ENCODE measurements at places on chromosomes 5 and 9. TPM values are rescaled to one million over a fixed set of nuclear protein-coding genes. Genes with fewer than 3 reads are reported as not detected.

- DNase-seq: peak; percentile 80
Measured at GRCh38 chr5:53362521-53362941, 117.9 kb upstream of the FST start.

- no peak for DNase-seq
Measured at GRCh38 chr5:74491586-74491985, 148.9 kb downstream of the ENC1 start.

GRCh38 chr5:62576570-62577170 lies 1.9 kb upstream of the LRRC70 start:
- no peak for DNase-seq

- DNase-seq: no peak
Measured at GRCh38 chr9:112184221-112184620, 9.1 kb upstream of the SUSD1 start.

DNA sequence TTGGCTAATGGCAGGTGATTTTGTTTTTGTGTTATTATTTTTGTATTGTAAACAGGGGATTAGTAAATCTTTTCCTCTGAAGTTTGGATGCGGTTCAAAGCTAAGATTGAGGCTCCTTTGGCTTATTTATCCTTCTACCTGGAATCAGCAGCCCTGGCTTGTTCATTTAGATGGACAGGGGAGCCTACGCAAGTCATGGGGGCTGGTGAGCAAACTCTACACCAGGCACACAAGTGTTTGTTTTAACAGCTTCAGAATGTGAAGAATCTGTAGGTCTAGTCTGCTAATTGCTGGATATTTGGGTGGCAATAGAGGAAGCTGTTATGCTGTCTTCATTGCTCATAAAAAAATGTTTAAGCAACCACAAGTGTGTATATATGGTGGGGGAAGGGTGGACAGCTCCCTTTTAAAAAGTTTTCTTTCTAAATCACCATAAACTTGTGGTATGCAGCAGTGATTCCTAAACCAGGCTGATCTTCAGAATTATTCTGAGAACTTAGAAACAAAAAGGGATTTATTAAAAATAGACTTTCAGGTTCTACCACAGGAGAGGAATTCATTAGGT lies 20.7 kb downstream of the ZNF462 start:
- DNase-seq: peak; percentile 91

- no peak for DNase-seq
Measured at GRCh38 chr5:127840198-127840524, 137.0 kb downstream of the CCDC192 start.

GRCh38 chr9:129524582-129525270 lies 96.2 kb downstream of the C9orf50 start:
- no peak for DNase-seq

DNA sequence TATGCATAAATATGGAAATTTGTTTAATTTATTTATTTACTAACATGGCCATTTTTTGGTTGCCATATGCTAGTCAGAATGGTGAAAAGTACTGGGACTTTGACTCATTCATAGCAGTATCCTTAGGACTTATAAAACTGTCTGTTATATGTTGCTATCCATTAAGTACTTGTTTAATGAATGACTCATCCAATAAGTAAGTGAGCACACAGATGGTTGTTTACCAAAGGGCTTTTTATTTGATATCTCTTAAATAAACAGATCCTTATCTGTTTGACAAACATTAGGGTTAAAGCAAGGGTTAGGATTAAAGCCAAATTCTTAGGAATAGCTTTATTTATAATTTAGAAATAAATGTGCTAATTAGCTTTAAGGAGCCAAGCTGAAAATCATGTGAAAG lies 183.4 kb downstream of the FBXO4 start:
- DNase-seq: peak; percentile 26

- DNase-seq: peak; percentile 16
Measured at GRCh38 chr5:33679791-33680190, 212.0 kb downstream of the ADAMTS12 start.

- DNase-seq: no peak
Measured at GRCh38 chr5:69231851-69232250, 2.8 kb upstream of the CDK7 start.

GRCh38 chr5:127938746-127939145 lies 144.8 kb upstream of the SLC12A2 start:
- no peak for DNase-seq

- DNase-seq: no peak
Measured at GRCh38 chr5:44089424-44090144, 299.6 kb downstream of the FGF10 start.

DNA sequence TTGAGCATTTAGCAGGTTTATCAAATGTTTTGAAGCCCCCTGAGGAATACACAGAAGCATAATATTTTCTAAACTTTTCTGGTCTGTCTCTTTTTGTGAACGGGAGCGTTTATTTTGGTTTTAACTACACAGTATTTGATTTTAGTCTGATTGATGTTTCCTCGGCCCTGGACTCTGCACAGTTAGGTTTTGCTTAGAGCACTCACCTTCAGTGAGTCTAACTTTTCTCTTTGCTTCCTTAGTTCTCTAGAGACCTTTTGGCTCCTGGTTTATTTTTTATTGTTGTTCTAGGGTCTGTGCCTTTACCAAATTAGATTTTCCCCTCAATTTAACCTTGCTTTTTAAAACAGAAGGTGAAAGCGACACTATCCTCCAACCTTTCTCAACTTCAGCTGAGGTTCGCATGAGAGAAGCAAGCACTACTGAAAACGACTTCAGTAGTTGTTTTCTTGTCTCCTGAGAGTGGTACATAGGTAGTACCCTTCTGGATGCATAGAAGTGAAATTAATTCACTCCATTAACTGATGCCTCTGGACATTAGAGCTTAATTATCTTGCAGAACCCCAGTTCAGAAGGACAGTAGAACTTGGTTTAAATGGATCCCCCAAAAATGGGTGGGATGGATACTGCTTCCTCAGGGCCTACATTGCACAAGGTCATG lies 166.7 kb upstream of the ELL2 start:
- DNase-seq: no peak

GRCh38 chr9:128232528-128233428 lies 29.6 kb downstream of the DNM1 start:
- DNase-seq: no peak

GRCh38 chr9:129553277-129553676 lies 67.6 kb downstream of the C9orf50 start:
- no peak for DNase-seq

DNA sequence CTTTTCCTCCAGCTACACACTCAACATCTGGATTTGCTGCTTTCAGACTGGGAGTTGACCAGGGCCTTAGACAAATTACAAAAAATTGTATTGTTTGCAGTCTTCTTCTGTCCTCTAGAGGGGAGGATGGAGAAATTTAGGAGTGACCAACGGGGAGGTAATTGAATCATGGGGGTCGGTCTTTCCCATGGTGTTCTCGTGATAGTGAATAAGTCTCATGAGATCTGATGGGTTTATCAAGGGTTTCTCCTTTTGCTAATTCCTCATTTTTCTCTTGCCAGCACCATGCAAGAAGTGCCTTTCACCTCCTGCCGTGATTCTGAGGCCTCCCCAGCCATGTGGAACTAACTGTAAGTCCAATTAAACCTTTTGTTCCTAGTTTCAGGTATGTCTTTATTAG lies 4.2 kb downstream of the IFNA8 start:
- no peak for DNase-seq

GRCh38 chr5:120152472-120152871 lies 311.6 kb upstream of the PRR16 start:
- peak; percentile 81 for DNase-seq

DNA sequence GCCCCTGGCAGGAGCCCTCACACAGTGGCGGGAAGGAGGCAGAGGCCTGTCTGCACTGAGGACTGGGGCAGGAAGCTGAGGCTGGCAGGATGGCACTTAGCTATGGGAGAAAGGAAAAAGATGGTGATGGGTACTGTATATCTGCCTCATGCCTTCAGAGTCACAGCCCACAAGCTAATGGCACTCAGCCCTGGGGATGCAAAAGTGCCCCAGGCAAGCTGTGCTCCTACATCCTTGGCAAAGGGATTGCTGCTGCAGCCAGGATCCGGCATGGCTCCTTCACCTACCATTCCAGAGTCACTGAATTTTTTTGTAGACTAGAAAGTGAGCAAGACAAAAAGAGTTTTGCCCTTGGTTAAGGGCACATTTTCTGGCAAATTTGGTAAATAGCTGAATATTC lies 8.7 kb downstream of the ACSL6 start:
- DNase-seq: no peak

GRCh38 chr5:88883836-88884607 lies 1.0 kb upstream of the MEF2C start:
- DNase-seq: peak; percentile 68

DNA sequence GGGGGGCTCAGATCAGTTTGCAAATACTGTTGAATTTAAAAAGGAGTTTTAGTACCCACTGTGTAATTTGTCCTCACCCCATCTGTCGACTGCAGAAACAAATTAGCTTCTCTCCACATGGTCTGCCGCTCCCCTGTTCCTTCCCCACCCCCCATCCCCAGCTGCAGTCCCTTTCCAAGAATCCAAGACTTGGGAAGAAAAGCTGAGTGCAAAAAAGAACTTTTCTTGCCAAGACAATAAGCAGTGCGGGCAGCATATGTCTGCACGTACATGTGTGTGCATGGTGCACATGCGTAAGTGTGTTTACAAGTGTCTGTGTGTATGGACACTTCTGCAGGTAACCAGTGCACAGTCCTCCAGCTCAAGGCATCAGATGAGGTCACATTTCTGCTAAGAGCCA lies 125.7 kb upstream of the SMIM23 start:
- DNase-seq: no peak

DNA sequence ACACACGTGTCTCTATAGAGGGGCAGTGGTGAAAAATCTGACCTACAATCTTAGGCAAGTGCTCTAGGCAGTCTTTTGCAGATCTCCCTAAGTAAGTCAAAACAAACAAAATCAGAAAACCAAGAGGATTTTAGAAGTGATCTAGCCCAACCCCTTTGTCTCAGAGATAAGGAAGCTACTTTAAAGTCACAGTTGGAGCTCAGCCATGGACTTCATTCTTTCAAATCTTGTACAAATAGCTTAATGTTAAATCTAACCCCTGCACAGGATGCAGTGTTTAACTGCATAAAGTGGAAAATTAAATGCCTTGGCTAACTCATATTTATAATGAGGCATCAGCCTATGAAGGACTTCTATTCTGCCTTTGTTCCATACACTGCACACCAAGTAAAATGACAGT lies 135.1 kb upstream of the RFX3 start:
- no peak for DNase-seq

- no peak for DNase-seq
Measured at GRCh38 chr9:137919649-137920141, 42.1 kb downstream of the CACNA1B start.

HACD4 gene
- 10.0 TPM for total RNA-seq

FRMPD1 gene
- under 0.01 TPM for total RNA-seq

IGFBPL1 gene
- total RNA-seq: not detected

C9orf78 gene
- total RNA-seq: 19.3 TPM

GPR151 gene
- not detected for total RNA-seq

TMEM171 gene
- total RNA-seq: 4.5 TPM

RXFP3 gene
- under 0.01 TPM for total RNA-seq

C5 gene
- total RNA-seq: 2.3 TPM

TLX3 gene
- not detected for total RNA-seq

PCDHA10 gene
- total RNA-seq: under 0.01 TPM

INVS gene
- total RNA-seq: 37.1 TPM

Measured in fibroblast of villous mesenchyme (primary cell).